Fibroblast of villous mesenchyme (primary cell): ENCODE measurements at places on chromosomes 5 and 9. TPM values are rescaled to one million over a fixed set of nuclear protein-coding genes. Genes with fewer than 3 reads are reported as not detected.

The DHFR gene
- 15.5 and 29.8 TPM in 2 replicates for total RNA-seq

The SLC27A6 gene
- under 0.01 and 0.32 TPM in 2 replicates for total RNA-seq

The PLK2 gene
- 219 and 297 TPM in 2 replicates for total RNA-seq

The SEMA5A gene
- total RNA-seq = 72.5 and 74.7 TPM in 2 replicates

The NEURL1B gene
- total RNA-seq = 2.9 and 4.3 TPM in 2 replicates

The CERCAM gene
- 80.2 and 86.8 TPM in 2 replicates for total RNA-seq

The NXNL2 gene
- 7.7 and 11.2 TPM in 2 replicates for total RNA-seq

The ZFP62 gene
- 12.5 and 15.1 TPM in 2 replicates for total RNA-seq

The CRHBP gene
- total RNA-seq = not detected in 2 replicates

The OBP2B gene
- not detected in 2 replicates for total RNA-seq

The NUP155 gene
- 32.2 and 41.9 TPM in 2 replicates for total RNA-seq

The NTNG2 gene
- total RNA-seq = 0.86 and 1.9 TPM in 2 replicates

The SH3RF2 gene
- 0.97 and 2.2 TPM in 2 replicates for total RNA-seq

The ALDH1A1 gene
- total RNA-seq = 161 and 450 TPM in 2 replicates

The SKP1 gene
- 164 and 166 TPM in 2 replicates for total RNA-seq

The TOR1A gene
- 43.8 and 51.4 TPM in 2 replicates for total RNA-seq

The AQP7 gene
- not detected in 2 replicates for total RNA-seq

The IRX1 gene
- total RNA-seq = not detected in 2 replicates

The TAF11L10 gene
- not detected in 2 replicates for total RNA-seq

The SGTB gene
- total RNA-seq = 15.5 and 21.2 TPM in 2 replicates

The PPP2R2B gene
- total RNA-seq = under 0.01 and 2.2 TPM in 2 replicates

The SLC36A3 gene
- not detected in 2 replicates for total RNA-seq

The NKD2 gene
- total RNA-seq = 2.2 and 4.2 TPM in 2 replicates

The SPATA31D3 gene
- not detected in 2 replicates for total RNA-seq

The CBY3 gene
- total RNA-seq = 0.32 TPM in 1 of 2 replicates, not detected in the other

The GNA14 gene
- total RNA-seq = 1.3 and 6.5 TPM in 2 replicates

The FCN2 gene
- not detected in 2 replicates for total RNA-seq

The PHF24 gene
- not detected in 2 replicates for total RNA-seq

The GALNT12 gene
- 1.3 and 4.5 TPM in 2 replicates for total RNA-seq

The BHMT2 gene
- total RNA-seq = 21.3 and 34.5 TPM in 2 replicates

The ANGPTL2 gene
- total RNA-seq = 19.9 and 37.4 TPM in 2 replicates

The PCDHGA3 gene
- 3.2 and 4.3 TPM in 2 replicates for total RNA-seq

The CARTPT gene
- total RNA-seq = not detected in 2 replicates

The TMEM174 gene
- not detected in 2 replicates for total RNA-seq

The PTGER4 gene
- total RNA-seq = 4.3 and 8.7 TPM in 2 replicates

The TAS2R1 gene
- 0.32 and 0.43 TPM in 2 replicates for total RNA-seq

The ARID3C gene
- 0.32 TPM in 1 of 2 replicates, not detected in the other for total RNA-seq

The SPOUT1 gene
- total RNA-seq = 11.7 and 12.6 TPM in 2 replicates

The CAMK4 gene
- 1.3 and 3.2 TPM in 2 replicates for total RNA-seq

The TRIP13 gene
- total RNA-seq = 16.8 and 29.8 TPM in 2 replicates

The TRIM41 gene
- 9.9 and 12.2 TPM in 2 replicates for total RNA-seq

The PAEP gene
- not detected in 2 replicates for total RNA-seq

The HACD4 gene
- total RNA-seq = 10.0 and 22.0 TPM in 2 replicates

The CDH18 gene
- total RNA-seq = under 0.01 and 0.43 TPM in 2 replicates

The INSL6 gene
- 0.43 and 0.64 TPM in 2 replicates for total RNA-seq

The TMC1 gene
- under 0.01 and 1.3 TPM in 2 replicates for total RNA-seq

The NDUFS6 gene
- total RNA-seq = 22.9 and 37.4 TPM in 2 replicates

The ADAMTSL2 gene
- total RNA-seq = under 0.01 and 0.32 TPM in 2 replicates

The PARP8 gene
- 11.3 and 12.5 TPM in 2 replicates for total RNA-seq

The TMEM252 gene
- total RNA-seq = not detected in 2 replicates

The FOXD4L4 gene
- under 0.01 TPM in 1 of 2 replicates, not detected in the other for total RNA-seq

The BRD9 gene
- 35.0 and 35.4 TPM in 2 replicates for total RNA-seq

The SLIT3 gene
- under 0.01 and 0.64 TPM in 2 replicates for total RNA-seq

The RMI1 gene
- 6.1 and 7.8 TPM in 2 replicates for total RNA-seq

The IL5 gene
- total RNA-seq = not detected in 2 replicates

The SNX2 gene
- total RNA-seq = 65.4 and 66.9 TPM in 2 replicates

The MSX2 gene
- total RNA-seq = 0.32 and 0.43 TPM in 2 replicates

The POU5F2 gene
- total RNA-seq = 1.3 and 2.2 TPM in 2 replicates
